ENCODE measurements at places on chromosomes 13 and 19.

- no peak for DNase-seq
Measured at GRCh38 chr19:53865918-53866864, 1.5 kb upstream of the MYADM start.

GRCh38 chr19:5293612-5294378 lies 46.8 kb downstream of the PTPRS start:
- no peak for DNase-seq

- DNase-seq = no peak
Measured at GRCh38 chr13:66558506-66558905, 671.6 kb downstream of the PCDH9 start.

- DNase-seq = no peak
Measured at GRCh38 chr13:29817604-29818378, 32.6 kb downstream of the UBL3 start.

DNA sequence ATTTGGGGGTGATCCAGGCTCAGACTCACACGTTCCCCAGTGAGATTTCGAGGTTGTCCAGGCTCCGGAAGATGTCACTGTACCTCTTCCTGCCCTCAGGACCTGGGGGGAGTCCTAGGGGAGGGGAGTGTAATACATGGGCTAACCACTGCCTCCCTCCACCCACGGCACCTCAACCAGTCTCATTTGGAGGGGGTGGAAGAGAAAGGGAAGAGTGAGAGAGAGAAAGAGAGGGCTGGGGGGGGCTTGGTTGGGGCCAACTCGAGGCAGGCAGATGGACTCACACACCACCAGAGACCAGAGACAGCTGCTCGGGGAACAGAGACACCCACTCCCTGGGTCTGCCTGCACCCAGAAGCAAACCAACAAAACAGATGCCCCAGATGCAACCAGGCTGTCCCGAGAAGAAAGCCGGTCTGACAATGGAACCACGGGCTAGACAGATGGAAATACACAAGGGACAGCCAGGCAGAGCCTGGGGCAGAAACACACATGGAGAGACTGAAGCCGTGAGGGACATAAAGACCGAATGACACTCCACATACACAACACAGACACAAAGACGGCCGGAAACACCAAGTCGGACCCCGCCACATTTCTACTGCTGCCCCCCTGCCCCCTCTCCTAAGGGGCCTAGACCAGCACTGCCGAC lies 825 bp downstream of the GMIP start:
- no peak for DNase-seq

GRCh38 chr13:27409013-27409412 lies 15.4 kb upstream of the GTF3A start:
- DNase-seq = no peak

- DNase-seq = no peak
Measured at GRCh38 chr13:19618977-19619376, 14.5 kb upstream of the MPHOSPH8 start.

DNA sequence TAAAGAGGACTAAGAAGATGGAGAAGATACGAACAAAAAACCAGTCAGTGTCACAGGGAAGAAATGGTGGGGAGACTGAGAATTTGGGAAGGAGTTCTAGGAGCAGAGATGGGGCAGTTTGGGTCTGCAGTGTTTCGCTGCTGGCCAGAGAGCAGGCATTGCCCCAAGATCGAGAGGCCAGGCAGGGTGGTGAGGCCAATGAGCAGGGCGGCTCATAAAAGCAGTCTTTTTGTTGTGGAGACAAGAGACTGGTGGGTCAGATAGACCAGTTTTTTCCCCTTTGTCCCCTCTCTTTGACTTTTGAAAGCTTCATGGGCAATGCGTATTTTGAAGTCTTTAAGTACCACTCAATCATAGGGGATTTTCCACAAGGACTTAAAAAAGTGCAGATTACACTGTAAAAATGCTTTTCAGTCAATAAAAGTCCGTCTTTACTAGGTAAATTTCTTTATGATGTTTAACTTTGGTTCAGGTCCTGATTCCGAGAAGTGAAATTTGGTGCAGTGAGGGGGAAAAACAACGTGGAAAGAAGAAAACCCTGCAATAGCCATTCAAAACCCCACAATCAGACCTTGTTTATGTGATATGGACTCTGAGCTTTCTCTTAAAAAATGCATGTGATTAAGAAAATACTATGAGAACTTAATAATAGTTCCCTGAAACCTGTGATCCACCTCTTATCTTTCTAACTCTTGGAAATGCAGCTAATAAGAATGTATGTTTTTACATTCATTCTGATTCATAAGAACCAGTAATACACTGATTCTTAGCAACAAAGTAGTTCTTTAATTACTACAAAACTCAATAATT lies 338.9 kb downstream of the KLF5 start:
- no peak for DNase-seq

DNA sequence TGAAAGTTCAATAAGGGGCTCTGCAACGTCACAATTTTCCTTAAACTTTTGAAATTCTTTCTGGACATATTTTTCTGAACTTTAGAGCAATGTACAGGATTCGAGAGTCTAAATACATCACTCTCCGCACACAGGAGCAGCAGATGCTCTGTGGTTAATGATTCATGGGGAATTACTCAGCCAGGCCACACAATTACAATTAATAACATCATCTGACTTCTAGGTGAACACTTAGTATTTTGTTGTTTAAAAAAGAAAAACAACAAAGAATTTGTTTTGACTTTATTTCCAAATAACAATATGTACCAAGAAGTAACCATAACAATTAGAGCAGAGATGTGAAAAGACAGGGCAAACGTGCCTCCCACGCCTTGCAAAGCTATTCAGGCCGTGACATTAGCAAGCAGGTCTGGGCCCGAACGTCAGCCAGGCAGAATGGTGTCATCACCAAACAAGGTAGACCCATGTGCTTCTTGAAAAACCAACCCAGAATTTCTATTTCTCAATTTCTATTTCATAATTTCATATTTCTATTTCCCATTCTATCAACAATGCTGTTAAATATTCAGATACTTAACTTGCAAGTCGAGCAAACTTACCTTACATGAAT lies 236.3 kb downstream of the COL4A1 start:
- no peak for DNase-seq

- DNase-seq = no peak
Measured at GRCh38 chr13:48569104-48569666, 36.3 kb upstream of the RCBTB2 start.

- no peak for DNase-seq
Measured at GRCh38 chr19:55750715-55751114, 8.2 kb upstream of the RFPL4A start.

GRCh38 chr19:46785054-46785979 lies 3.1 kb downstream of the SLC1A5 start:
- no peak for DNase-seq

GRCh38 chr13:46803586-46803985 lies 6.6 kb upstream of the ESD start:
- no peak for DNase-seq

DNA sequence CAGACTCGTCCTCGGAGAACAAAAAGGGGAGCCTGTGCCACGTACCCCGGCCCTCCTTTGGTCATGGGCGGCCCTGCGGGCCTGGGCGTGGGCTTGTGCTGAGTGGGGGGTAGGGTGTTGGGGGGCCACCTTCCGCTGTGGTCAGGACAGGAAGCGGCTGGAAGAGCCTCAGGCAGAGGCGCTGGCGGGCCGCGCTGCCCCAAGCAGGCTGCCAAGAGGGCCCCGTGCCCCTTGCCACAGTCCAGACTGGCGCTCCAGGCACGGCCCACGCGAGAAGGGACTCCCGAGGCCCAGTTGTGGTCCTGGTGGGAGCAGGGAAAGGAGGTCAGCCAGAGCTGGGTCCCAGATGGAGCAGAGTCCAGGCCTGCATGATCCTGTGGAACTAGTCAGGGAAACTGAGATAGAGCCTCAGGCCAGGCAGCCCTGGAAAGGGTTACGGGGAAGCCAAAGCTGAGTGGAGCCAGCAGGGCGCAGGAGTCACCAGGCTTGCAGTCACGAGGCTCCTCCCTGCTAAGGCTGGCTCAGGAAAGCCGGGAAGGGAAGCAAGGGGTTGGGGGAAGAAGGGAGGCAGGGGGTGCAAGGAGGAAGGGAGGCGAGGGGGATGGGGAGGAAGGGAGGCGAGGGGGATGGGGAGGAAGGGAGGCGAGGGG lies 135.0 kb downstream of the CRYL1 start:
- no peak for DNase-seq

DNA sequence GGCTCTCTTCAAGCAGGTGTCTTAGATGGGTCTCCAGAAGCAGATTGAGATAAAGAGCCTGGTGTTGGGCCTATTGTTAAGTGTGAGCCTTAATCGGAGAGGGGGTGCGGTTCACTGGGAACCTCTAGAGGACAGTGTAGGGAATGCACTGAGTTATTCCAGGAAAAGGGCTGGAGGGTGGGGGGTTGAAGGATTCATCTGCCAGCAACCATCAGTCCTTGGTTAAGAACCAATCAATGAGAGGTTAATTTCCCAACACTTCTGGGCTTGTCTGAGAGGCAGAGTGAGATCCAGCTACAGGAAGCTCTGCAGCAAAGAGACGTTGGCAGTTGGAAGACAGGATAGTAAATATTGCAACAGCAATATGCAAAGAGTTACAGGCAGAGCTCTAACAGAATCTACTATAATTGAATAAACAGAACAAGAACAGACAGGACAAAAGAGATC lies 28.7 kb downstream of the CYP4F2 start:
- peak; percentile 92 for DNase-seq

DNA sequence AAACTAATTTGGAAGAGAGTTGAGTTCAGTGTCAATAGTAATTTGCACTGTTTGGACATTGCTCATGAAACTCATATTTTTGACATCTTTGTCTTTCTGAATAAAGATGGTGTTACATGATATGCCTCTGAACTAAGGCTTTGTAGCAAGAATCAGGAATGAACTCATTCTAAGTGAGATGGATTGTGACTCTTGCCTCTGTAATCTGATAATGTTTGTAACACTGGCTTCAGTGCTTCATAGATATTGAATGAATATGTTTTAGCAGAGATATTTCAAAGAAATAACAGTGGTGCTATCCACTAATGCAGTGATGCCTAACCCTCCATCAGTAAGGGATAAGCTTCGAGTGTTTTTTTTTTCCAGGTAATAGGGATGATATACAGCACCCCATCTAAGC lies 32.9 kb downstream of the TEX26 start:
- DNase-seq = no peak

DNA sequence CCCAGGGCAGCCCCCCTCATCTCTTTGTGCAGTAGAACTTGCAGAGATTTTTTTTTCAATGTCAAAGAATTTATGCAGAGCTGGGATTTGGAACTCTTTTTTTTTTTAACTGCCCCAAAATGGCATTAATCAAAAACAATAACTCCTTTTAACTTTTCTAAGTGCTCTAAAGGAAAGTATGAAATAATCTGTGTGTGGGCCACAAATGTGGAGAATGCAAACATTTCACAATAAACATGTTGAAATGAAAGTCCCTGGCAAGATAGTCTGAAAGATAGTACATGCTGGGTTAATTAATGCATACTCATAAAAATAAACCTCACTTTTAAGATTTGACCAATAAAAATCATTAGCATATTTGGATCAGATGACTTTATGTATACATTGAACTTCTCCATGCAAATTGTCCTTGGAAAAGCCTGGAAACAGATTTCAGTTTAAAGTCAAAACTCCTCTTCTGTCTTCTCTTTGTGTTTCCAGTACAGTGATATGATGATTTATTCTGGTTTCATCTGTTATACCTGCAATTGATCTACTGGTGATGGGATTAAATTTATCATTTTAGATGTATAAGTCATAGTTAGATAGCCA lies 30.5 kb upstream of the ZNF536 start:
- no peak for DNase-seq

DNA sequence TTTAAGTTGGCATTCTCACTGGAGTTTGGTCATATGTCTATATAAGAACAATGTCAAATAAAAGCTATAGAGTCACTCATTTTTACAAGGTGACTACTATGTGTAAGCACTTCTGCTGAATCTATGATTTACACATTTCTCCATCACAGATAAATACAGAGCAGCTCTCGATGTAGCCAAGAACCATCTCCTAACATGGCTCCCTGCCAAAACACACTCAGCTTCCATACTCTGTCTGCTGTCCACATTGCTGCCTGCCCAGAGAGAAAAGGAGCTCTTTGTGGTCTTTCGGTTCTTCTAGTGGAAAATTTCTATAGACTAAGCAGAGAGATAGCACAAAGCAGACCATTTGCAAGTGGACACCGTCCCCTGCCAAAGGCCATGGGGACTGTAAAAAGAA lies 190.9 kb upstream of the KLF12 start:
- peak; percentile 9 for DNase-seq

DNA sequence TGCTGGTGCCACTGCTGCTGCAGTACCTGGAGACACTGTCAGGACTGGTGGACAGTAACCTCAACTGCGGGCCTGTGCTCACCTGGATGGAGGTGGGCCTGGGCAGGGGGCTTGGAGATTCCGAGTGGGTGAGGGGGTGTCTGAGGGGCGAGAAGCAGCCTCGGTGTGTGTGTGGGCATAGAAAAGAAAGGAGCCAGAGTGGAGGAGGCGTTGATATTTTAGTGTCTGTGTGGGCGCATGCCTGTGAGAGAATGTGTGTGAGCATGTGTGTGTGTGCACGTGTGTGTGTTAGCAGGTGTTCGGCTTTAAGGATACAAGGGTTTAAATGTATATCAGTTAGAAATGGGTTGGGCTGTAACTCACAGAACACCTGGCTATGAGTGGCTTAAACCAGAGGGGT lies 3.7 kb downstream of the ARHGAP33 start:
- DNase-seq = no peak

- no peak for DNase-seq
Measured at GRCh38 chr13:27678306-27679040, 56.8 kb downstream of the POLR1D start.

- DNase-seq = no peak
Measured at GRCh38 chr13:49217962-49218492, 2.1 kb upstream of the MLNR start.

DNA sequence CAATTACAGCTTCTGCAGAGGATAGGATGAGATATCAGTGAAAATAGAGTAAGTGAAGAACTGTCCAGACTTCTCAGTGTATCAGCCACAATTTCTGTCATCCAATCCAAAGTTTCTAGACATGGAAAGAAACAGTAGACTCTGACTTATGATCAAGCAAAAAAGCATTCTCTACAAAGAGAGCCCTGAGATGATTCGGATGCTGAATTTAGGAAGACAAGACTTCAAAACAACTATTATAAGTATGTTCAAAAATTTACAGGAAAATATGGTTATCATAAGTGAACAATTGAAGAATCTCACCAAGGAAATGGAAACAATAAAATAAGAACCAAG lies 238.2 kb upstream of the IRS2 start:
- no peak for DNase-seq

- DNase-seq = no peak
Measured at GRCh38 chr13:52737965-52738364, 1.7 kb downstream of the CNMD start.

Data from NCI-H2029 (cell line).